GM06990 (cell line): ENCODE measurements at places on chromosomes 5 and 9.

- DNase-seq = no peak
These were observed 30.2 kb downstream of the MAML1 start for GRCh38 chr5:179762781-179763176.

GRCh38 chr9:7607421-7607820 is 192.2 kb downstream of the DMAC1 start:
- DNase-seq = no peak

DNA sequence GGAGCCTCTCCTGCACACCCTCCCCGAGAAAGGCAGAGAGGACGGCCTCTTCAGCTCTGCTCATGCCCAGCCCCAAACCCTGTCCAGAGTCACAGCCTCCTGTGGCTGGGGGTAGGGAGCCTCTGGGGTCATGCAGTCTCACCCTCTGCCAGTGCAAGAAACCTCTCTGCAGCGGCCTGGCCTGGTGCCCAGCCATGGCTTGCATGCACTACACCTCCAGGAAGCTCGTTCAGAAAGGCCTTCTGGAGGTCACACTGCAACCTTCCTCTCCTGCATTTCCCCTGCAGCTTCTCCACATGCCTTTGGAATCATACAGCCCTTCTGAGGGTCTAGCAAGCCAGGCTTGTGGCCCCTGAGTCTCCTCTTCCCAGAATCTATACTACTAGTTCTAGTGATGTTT is 17.9 kb downstream of the CSF1R start:
- no peak for DNase-seq

DNA sequence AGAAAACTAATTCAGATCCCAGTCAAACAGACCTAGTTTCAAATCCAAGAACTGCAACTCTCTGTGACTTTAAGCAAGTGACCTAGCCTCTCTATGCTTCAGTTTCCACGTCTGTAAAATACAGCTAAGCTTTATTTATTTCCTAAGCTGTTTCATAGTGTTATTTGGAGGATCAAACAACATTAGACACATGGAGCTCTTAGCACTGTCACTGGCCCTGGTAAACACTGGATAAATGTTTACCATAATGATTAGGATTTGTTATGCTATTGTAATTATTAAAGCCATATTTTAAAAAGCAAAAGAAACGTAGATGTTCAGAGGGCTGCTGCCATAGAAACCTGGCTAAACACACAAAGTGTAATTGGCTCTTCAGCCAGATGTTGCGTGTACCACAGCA is 26.6 kb upstream of the C5orf58 start:
- DNase-seq = no peak

DNA sequence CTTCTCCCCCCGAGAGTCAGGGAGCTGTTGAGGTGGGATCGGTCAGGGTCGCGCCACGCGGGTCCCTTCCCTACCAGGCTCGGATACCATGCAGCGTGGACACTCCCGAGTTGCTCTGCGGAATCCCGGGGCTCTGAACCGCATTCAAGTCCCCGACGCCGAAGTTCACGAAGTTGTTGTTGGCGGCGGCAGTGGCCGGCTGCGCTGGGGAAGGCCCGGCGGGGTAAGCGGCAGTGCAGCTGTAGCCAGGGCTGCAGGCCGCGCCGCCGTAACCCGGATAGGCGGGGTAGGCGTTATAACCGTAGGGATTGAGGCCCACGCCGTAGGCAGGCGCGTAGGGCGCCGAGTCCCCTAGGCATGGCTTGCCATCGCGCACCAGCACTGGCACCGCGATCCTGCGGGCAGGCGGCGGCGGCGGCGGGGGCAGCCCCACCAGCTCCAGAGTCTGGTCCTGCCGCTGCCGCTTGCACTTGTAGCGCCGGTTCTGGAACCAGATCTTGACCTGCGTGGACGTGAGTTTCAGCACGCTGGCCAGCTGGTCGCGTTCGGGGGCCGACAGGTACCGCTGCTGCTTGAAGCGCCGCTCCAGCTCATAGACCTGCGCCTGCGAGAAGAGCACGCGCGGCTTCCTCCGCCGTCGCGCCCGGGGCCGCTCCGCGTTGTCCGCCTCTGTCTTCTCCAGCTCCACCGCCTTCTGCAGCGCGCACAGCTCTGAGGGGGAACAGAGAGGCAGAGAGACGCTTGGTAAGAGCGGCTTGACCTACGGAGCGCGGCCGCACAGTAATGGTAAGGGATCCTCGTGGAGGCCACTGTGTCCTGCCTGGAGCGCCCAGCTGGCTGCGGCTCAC is 2.3 kb downstream of the NKX2-5 start:
- DNase-seq = no peak

DNA sequence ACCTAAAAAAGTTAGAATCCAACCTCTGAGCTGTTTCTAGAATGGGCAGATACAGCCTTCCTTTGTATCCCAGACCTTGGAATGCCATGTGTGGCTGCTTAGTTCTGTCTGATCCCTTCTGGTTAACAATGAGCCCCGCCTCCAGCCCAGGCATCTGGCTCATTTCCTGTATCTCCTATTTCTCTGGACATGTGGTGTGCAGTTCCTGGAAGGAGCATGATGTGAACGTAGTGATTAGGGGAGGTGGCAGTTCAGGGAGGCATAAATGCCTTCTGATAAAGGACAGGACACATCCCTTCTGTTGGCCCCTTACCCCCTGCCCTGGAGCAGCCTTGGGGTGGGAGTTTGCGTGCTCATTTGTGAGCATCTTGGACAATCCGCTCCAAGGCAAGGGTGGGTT is 243.0 kb downstream of the ZSWIM6 start:
- no peak for DNase-seq

DNA sequence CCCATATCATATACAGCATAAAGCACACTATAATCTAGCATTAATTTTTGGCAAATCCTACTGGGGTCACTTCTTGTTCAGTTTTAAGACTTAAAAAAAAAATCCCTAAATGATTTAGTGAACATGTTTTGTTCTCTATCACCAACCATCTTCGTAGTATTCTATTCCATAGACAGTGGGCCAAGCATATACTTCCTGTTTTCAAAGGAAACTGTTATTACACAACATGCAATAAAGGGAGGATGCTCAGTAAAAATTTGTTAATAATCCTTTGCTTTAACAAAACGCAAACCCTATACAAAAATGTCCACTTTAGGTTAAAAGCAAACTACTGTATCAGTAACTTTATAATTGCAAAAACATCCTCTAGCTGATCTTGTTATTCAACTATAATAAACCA is 13.0 kb downstream of the CCNH start:
- DNase-seq = no peak

GRCh38 chr9:92616199-92616641 is 53.7 kb downstream of the IPPK start:
- no peak for DNase-seq

DNA sequence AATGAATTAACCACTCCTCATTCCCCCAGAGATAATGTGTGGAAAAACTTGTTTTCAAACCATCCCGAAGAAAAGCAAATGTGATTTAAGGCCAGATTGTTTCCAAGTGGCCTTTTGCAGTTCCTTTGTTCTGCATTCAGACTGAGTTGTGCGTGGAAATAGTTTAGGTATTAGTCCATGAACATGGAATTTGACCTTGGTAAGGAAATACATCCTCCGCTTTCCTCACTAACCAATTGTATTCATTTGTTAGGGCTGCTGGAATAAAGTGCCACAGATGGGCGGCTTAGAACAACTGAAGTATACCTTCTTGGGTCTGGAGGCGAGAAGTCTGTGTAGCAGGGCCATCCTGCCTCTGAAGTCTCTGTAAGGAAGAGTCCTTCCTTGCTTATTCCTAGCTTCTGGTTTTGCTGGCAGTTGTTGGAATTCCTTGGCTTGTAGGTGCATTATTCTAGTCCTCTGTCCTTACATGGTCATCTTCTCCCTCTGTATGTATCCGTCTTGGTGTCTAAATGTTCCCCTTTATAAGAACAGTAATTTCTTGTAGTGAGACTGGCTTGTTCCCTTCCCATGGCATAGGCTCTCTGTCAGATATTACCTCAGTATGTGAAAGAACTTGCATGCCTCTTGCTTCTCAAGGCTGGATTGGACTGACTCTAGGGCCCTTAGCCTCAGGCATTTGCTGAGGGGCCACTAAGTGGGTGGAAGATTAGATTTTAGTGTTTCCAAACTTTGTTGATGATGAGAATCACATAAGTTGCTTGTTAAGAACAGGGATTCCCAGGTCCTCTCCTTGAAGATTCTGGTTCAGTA is 53.9 kb downstream of the RAI14 start:
- no peak for DNase-seq

GRCh38 chr5:132020568-132021339 is 9.3 kb upstream of the ACSL6 start:
- DNase-seq = no peak

DNA sequence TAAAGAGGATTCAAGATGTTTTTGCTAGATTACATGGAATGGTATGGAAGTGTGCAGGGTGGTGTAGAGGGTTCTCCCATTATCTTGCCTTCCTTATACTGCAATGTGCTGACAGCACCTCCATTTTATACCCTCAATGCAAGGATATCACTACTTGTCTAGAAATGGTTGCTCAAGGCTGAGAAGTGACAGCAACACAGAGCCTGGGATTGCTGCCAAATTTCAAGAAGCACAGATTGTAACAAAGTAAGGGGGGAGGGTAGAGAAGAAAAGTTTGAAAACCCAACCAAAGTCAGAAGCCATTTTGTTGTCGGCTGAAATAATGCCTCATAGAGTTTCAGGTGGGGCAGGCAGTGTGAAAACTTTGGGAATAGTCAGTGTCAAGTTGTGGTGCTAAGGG is 29.8 kb downstream of the PCDHAC2 start:
- DNase-seq = no peak

- DNase-seq = no peak
These were observed 830 bp downstream of the S100Z start for GRCh38 chr5:76850543-76851145.

DNA sequence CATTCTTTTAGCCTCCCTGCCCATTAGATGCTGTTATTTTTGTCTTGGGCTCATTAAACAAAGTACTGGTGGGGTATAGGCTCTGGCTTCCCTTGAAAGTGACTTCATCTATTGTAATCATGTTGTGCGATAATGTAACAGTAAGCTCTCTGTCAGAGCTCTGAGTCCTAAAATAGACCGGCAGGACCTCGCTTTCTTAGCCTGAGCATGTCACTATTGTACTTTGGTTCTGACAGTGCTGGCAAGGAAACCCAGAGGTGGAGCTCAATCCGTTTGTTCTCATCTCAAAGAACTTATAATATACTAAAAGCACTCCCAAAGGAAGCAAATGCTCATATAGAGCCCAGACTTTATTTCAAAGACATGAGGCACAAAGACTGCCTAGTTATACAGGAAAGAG is 339.1 kb upstream of the CCNH start:
- no peak for DNase-seq

GRCh38 chr5:136159457-136159856 is 26.8 kb downstream of the SMAD5 start:
- no peak for DNase-seq
